HEK293T (cell line): ENCODE measurements at places on chromosomes 1 and 21.

GRCh38 chr1:204207136-204207616 is 6.6 kb downstream of the GOLT1A start:
- peak; percentile 91 for DNase-seq

GRCh38 chr1:5388622-5389021 is 603.6 kb downstream of the NPHP4 start:
- no peak for DNase-seq

GRCh38 chr1:212791261-212791675 is 309 bp downstream of the NSL1 start:
- peak; percentile 74 for DNase-seq

DNA sequence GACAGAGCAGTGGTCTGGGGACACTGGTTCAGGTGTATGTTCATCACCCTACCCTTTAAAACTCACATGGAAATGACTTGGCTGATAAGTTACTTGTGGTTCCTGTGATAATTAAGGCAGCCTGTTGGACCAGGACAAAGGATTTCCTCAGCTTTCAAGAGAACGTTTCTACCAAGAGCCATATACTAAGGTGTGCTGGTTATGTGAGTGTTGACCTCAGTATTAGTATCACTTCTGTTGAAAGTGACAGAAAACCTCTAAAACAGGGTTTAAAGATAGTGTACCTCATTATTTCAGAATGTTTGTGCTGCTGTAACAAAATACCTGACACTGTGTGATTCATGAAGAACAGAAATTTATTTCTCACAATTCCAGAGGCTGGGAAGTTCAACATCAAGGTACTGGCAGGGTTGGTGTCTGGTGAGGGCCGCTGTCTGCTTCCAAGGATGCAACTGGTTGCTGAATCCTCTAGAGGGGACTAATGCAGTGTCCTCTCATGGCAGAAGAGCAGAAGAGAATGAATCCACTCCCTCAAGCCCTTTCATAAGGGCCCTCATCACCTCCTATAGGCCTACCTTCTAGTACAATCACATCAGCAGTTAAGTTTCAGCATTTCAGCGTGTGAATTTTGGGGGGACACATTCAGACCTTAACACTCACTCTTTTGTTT is 54.9 kb downstream of the UCK2 start:
- DNase-seq = no peak

DNA sequence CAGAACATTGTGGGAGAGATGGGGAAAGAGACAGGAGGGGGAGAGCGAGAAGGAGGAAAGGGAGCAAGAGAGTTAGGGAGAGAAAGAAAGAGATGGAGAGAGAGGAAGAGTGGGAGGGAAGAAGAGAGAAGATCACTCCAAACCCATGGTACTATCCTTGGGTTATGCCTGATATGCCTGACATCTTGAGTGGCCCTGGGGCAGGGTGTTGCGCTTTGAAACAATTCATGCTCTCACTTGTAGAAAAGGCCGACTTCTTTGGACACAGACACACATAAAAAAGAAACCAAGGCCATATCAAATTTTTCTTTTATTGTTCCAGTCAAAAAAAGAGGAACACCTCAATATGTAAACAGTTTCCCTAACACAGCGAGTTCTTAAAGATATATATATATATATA is 240.5 kb downstream of the DYRK1A start:
- DNase-seq = no peak

DNA sequence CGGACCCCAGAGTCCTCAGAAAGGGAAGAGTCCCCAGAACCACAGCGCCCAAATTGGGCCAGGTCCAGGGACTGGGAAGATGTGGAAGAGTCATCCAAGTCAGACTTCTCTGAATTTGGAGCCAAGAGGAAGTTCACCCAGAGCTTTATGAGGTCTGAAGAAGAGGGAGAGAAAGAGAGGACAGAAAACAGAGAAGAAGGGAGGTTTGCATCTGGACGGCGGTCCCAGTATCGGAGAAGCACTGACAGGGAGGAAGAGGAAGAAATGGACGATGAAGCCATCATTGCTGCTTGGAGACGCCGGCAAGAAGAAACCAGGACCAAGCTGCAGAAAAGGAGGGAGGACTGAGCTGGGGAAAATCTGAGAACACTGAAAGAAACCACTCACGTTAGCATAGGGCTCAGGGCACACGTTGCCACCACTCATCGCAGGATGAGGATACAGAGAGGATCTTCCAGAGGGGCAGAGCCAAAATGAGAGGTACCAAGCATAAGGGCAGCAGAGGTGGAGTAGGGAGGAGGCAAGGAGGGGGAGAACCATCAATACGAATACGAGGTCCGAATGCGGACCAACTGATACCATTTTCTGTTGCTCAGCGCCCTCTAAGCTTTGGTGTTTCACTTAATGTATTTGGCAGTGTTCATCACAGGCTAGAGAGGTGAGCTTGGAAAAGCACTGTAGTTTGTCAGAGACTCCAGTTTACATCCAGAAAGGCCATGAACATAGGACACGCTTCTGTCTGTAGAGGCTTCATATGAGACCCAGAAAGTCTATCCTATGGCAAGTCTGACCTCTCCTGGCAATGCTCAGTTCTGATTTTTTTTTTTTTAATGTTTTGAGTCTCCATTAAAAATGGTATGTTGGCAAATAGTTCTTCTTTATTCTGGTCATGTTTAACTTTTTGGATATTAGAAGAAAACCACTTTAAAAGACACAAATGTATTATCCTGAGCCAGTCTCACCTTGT is 34.7 kb downstream of the STYXL2 start:
- no peak for DNase-seq
